Osteoblast (primary cell): ENCODE measurements at places on chromosomes 3 and 15.

GRCh38 chr3:42092006-42092405 lies 849 bp downstream of the TRAK1 start:
- DNase-seq = no peak

- DNase-seq = no peak
These were observed 47.7 kb downstream of the CCR3 start for GRCh38 chr3:46289966-46290365.

DNA sequence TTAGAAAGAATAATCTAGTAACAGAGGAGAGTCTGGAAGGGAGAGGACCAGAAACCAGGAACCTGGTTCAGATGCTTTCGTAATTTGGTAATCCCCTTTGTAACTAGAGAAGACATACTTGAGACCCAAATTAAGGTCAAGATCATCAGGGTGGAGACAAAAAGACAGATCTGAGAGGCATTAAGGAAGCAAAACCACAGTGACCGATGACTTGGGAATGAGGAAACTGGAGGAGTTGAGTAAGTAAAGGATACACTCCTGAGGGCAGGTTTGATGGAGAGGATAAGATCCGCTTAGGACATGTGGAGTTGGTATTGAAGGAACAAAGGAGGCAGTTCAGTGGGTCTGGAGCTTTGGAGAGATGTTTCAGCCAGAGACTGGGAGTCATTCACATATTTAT lies 23.6 kb upstream of the BCL2A1 start:
- no peak for DNase-seq

GRCh38 chr3:144307951-144308350 lies 336.3 kb downstream of the DIPK2A start:
- no peak for DNase-seq

DNA sequence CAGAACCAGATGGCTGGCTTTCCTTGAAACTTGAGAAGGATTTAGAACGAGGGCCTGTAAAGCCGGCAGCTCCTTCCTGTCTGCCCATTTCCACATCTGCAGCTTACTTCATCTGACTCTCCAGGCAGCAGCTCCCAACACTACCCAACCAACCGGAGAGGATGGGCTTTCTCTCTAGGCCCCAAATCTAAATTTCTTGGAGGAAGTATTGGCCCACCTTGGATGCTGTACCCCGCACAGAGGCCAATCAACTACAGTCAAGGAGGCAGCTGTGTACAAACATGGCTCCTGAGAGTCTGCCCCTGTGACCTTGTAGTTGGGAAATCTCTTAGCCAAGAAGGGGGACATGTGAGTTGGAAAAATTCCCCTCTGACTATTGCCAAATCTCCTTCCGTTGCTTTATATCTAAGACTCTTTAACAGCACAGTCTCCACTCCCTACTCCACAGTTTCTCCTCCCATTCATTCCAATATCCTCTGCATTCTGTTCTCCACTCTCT lies 8.0 kb upstream of the ACAP2 start:
- peak; percentile 79 for DNase-seq

DNA sequence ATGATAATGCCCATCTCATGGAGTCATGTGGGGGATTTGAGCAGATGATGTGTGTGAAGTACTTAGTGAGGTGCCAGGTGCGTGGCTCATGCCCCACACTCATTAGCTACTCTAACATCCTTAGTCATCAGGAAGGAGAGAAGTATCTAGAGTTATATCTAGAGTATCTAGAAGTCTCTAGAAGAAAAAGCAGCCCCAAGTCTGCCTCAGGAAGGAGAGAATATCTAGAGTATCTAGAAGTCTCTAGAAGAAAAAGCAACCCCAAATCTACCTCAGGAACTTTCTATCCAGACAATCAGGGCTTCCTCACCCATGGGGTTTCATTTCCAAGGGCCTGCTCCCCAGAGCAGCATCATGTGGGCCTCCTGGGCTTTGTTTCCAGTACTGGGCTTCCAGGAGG lies 24.7 kb upstream of the DOCK3 start:
- DNase-seq = no peak

- DNase-seq = no peak
These were observed 51.7 kb upstream of the ACP3 start for GRCh38 chr3:132265488-132265887.

DNA sequence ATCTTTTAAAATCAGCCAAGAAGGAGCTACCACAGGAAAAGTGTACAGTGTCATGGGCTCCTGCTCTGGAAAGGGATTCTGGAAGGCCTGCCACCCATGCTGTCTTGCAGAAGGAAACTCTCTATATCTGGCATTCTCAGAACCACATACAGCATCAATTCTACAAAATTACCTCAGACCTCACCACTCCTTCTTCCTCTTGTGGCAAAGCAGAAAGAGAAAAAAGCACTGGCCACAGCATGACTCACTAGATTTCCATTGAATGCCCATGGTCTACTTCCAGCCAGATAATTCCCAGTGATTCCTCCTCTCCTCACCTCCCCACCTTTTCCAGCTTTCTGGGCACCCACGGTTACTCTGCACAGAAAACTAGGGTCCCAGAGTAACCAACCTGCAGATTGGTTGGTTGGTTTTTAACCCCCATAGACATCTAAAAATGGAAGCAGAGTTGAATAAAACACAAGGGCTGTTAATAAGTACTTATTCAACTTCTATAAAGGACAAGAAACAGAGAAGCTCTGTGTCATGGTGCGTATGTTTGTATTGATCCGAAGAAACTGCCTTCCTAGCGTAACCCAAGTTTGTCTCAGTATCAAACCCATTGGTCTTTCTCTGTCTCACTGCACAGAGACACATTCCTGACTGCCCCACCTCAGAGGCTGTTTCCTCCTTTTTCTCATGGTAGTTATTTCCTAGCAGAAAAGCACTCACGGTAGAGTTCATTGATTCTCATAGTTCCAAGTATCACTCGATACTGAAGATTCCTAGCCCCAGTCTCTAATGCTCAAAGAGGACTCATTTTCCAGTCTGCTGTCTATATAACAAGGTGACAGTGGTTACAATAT lies 67.7 kb downstream of the LDHAL6B start:
- peak; percentile 87 for DNase-seq

GRCh38 chr3:45105855-45106671 lies 40.1 kb downstream of the CDCP1 start:
- DNase-seq = peak; percentile 93
